Daoy (cell line): ENCODE measurements at places on chromosomes 12 and 14. TPM values are rescaled to one million over a fixed set of nuclear protein-coding genes. Genes with fewer than 3 reads are reported as not detected.

Gene P2RX4
- total RNA-seq = 7.8 and 11.7 TPM in 2 replicates

GRCh38 chr12:475286-475685 lies 15.5 kb downstream of the B4GALNT3 start:
- DNase-seq = no peak

DNA sequence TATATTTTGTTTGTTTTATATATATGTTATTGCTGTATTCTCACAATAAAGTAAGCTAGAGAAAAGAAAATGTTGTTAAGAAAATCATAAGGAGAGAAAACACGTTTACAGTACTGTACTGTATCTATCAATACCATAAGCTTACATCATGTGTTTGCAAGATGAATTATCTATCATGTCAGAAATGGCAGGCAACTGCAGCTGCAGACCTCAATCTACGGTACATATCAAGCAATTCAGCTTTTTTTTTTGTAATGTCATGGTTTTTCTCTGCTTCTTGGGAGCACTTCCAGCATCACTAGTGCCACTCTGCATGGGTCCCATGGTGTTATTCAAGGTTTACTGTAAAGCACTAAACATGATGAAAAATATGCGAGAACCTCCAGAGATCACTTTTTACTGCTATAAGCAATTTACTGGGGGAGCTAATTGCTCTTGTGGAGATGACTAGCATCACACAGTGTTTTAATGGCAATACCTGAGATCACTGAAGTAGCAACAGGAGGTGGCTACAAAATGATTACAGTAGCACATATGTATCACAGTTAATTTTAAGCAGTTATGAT lies 9.0 kb upstream of the KRT2 start:
- no peak for DNase-seq

Gene CCDC175
- 0.12 TPM in 1 of 2 replicates, not detected in the other for total RNA-seq

- no peak for DNase-seq
These were observed 132.5 kb upstream of the NCOR2 start for GRCh38 chr12:124699909-124700308.

Gene METTL3
- total RNA-seq = 121 and 158 TPM in 2 replicates

DNA sequence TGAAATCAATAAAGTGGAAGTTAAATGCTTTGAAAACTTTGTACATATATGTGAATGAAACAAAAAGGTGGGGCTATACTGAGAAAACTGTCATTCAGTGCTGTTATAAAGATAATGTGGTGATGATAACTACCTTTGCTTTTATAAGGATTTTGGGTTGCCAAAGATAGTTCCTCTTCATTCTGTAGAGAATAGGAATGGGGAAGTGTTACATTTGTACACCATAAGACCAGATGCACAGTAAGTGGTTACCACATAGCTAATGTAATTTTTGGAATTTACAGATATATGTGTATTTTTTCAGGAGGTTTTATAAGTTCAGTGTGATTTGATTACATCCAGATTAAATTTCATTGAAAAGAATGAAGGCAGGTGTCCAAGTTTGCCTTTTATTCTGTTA lies 18.1 kb downstream of the RAB21 start:
- no peak for DNase-seq

Gene PPP1R36
- total RNA-seq = 0.18 and 0.63 TPM in 2 replicates

Gene PCBP2
- total RNA-seq = 120 and 148 TPM in 2 replicates

- DNase-seq = no peak
These were observed 71.1 kb downstream of the DUSP16 start for GRCh38 chr12:12491606-12492005.

Gene STON2
- total RNA-seq = 7.8 and 10.5 TPM in 2 replicates

Gene APOLD1
- 8.4 and 10.2 TPM in 2 replicates for total RNA-seq
